Adipocyte (in vitro differentiated cells): ENCODE measurements at places on chromosomes 6 and 20.

DNA sequence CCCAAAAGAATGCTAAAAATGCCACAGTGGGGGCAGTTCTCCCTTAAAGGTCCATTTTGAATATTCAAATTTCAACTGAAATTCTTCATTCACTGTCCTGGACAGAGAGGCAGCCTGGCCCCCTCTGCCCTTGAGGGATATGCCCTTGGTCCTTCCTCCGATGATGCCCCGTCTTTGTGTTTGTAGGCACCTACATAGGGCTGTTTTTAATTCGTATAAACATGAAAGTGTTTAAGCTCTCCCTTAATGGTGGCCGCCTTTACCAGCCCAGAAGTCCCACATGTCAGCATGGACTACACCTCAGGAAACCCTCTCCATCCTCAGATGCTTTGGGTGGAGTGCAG, 70.2 kb downstream of the SSR1 start:
- no peak for DNase-seq

DNA sequence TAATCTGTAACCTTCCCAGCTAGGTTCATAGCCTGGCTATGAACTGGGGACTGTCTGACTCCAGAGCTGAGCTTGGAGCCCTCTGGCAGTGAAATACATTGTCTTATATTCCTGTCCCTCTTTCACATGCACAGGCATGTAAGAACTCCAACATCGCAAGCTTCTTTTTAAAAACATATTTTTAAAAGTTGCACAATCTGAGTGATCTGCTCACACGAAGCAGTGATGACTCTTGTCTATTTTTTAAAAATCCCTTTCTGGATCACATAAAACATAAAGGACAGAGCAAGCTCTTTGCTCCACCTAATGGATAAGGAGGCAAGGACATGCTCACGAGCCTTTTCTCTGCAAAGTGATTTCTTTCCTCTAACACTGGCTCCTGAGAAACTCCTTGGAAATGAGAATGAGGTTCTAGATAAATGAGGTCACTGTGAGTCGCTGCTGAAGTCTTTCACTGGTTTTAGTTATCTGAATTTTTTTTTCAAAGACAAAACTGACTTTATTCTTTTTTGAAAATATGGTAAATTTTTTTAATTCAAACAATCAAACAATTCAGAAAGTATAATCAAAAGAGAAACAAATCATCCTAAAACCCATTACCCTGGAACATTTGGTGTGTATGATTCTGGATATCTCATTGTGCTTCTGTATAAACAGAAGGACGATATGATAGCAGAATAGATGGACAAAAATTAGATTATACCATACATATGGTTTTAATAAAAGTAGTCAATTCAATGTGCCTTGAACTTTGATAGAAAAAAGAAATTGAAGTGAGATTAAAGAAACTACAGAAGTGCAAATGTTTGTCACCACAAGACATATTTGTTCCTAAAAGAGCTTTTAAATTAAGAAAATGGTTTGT, 30.8 kb downstream of the IL20RA start:
- peak; percentile 74 for DNase-seq

GRCh38 chr6:128474481-128474880, 45.9 kb downstream of the PTPRK start:
- peak; percentile 47 for DNase-seq

GRCh38 chr6:34347303-34347702, 45.2 kb downstream of the NUDT3 start:
- DNase-seq, result no peak

DNA sequence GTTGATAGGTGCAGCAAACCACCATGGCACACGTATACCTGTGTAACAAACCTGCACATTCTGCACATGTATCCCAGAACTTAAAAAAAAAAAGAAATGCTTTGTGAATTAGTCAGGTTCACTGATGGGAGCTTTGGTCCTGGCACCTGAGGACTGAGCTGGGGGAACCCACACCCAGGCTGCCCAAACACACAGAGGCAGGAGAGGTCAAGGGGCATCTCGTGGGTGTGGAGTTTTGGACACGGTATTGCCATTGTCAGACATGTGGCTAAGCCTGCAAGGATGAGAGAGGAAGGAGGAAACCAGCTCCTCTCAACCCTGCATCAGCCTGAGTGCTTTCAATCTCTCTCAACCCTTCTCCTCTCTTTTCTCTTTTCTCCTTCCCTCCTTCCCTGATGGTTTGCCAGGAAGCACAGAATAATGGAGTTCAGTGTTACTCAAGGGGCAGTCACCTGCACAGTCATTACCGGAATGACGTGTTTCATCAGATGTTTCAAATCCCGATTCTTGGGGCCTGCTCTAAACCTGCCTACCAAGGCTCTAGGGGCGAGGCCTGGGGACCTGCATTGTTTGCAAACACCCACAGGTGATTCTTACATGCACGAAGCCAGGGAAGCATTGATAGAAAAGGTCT, 89.9 kb upstream of the NEDD9 start:
- no peak for DNase-seq

DNA sequence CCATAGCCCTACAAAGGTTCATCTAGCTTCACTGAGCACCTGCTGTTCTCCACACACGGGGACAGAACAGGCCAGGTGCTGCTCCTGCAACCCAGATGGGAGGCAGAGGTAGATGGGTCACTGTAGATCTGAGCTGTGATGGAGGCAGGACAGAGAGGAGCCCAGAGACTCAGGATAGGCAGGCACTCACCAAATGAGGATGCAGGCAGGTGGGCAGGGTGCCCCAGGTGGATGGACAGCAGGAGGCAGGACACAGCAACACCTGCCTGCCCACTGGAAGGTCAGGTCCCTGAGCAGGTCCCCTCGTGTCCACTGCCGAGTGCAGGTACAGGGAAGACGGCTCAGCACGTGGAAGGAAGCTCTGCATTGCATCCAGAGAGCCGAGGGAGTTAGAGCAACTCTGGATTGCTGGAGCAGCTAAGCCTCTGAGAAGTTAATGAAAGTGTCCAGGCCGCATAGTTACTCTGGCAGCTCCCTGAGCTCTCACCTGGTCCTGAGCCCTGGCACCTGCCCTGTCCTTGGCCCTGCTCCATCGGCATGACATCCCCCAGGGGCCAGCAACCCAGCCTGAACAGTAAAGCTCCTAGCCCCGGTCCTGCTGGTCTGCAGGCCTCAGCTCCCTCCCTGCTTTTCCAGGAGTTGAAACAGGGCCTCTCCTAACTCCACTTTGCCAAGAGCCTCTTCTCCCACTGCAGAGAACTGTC, 4.9 kb upstream of the YTHDF1 start:
- no peak for DNase-seq

- no peak for DNase-seq
Observed at GRCh38 chr20:61099806-61100205, 152.3 kb upstream of the CDH4 start.

DNA sequence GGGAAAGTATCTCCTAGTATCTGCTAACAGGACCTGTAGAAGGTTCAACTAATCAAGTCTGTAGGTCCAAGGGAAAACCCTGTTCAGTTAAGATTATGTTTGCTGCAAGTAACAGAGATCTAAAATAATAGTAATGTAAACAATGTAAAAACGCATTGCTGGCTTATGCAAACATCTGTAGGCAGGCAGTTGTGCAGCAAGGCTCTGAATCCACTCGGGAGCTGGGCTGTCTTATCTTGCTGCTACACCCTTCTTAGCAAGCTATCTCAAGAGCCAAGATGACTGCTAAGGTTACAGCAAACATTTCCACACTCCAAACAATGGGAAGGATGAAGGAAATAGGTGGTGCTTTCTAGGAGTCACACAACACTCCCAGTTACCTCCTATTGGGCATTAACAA, 397.3 kb upstream of the NRSN1 start:
- peak; percentile 58 for DNase-seq

- no peak for DNase-seq
Observed at GRCh38 chr20:45998761-45999160, 9.9 kb upstream of the MMP9 start.

- no peak for DNase-seq
Observed at GRCh38 chr20:23092861-23093495, 6.9 kb upstream of the CD93 start.

DNA sequence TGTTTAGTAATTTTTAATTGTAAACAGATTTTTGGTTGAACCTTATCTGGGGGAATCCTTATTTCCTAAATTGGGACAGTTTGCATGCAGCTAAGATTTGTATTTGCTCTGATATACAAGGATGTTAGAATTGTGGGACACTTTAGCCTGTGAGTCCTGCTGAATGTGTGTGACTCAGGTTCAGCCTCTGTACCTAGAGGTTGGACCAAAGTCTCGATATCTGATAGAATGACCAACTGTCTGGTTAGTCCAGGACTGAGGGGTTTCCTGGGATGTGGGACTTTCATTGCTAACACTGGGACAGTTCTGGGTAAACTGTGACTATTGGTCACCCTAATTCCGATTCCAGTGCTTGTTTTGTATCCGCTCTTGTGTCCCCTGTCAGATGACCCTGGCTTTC, 20.2 kb upstream of the TULP4 start:
- no peak for DNase-seq

- DNase-seq, result peak; percentile 81
Observed at GRCh38 chr20:50285376-50286173, 94.9 kb downstream of the CEBPB start.

DNA sequence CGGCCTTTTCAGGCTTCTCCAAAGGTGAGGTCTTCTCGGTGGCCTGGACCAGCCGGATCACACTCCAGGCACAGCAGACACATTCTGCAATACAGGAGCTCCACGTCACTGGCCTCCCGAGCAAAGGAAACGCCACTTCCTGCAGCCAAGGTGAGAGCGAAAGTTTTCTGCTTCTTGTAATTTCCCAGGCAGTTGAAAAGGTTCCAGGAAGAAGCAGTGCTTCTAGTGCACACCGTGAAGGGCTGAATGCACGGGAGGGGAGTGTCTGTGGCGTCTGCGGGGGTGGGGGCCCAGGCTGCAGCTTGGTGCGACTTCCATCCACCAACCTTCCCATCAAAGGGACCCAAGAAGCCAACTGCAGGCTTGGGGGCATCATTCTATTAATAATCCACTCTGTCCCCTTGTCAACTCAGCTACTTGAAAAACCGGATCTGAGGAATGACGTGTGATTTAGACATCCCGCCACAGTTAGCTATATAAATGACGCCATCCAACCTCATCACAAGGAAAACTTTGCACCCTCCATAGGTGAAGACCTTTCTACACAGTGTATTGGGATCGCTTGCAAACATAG, 61.1 kb downstream of the NFATC2 start:
- DNase-seq, result no peak

GRCh38 chr20:44091026-44091425, 96.0 kb downstream of the JPH2 start:
- DNase-seq, result no peak

DNA sequence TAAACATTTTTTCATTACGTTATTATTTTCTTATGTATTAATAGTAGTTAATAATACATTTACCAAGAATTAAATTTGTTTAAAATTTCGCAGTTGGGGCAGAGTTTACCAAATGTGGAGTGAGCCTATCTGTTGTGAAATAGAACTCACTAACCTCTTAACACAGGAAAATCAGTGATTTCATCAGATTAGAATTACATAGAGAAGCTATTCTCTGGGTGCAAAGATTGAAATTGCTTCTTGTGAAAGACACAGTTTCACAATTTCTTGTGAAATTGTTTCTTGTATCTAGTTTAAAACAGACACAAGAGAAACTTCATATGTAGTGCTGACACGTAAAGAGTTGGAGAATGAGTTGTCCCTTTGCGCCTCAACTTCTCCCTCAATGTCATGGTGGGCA, 69.4 kb upstream of the PRL start:
- DNase-seq, result peak; percentile 87

DNA sequence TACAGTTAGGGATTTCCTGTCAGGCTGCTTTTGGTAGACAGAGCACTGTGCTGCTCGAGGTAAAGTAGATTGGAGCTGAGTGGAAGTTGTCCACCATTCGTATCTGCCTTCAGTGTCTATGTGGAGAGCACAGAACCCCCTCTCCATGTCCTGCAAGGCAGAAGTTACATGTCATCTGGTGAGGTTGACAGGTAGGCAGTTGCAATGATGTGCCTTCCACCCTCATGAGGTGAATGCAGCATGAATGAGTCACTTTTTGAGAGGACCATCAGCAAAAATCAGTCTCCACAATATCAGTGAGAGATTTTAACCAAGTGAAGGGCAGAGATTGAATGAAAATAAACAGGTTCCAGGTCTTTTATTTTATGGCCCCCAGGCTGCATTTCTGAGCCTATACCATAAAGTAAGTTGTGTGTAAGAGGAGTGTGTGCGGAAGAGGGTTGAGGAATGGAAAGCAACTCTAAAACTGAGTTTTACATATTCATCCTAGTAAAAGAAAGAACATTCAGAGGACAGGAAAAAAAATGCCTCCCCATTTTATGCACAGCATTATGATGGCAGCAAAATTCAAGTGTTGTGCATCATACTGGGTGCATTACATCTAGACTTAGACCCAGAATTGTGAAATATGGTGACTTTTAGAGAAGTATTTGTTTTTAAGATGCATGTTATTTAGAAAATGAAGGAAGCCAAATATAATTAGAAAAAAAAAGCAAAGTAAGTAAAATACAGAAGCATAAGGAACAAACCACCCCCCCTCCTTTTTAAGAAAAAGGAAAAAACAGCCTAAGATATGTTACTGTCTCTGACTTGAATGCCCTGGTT, 15.8 kb downstream of the TRAPPC3L start:
- peak; percentile 54 for DNase-seq

- no peak for DNase-seq
Observed at GRCh38 chr6:23447731-23448130, 678.3 kb upstream of the NRSN1 start.

DNA sequence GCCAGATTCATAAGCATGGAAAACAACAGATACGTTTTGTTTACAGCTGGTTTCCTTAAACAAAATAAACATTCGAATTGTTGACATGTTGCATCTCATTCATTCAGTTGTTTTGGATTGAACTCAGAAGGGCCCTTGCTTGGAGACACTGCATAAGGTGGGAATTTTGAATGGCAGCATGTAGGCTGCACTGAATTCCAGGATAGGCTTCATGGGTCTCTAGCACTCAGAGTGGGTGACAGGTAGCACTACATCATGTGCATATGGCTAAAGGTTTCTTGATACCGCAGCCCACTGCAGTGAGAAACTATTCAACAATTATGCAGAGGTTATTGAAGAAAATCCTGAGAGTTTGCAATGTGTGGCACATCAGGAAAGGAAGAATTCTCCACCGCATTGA, 1.6 kb downstream of the BEND6 start:
- no peak for DNase-seq

DNA sequence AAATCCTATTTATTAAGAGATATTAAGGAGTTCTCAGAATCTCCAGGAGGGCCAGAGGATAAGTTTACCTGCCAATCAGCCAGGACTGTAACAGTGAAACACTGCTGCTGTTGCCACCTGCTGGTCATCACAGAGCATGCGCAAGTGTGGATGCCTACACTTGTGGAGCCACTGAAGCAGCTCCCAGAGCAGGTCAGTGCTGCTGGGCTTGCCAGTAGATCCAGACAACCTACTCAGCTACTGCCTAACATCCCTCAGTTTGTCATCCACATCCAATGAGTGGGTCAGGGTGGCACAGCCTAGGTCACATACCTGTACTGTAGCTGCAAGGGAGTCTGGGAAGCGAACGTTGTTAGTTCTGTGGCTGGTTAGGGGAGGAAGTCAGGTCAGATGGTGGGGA, 18.3 kb upstream of the NHSL1 start:
- peak; percentile 39 for DNase-seq

- no peak for DNase-seq
Observed at GRCh38 chr6:5898102-5898501, 108.6 kb downstream of the NRN1 start.

- no peak for DNase-seq
Observed at GRCh38 chr6:89644864-89645263, 6.3 kb upstream of the LYRM2 start.
